ENCODE measurements at places on chromosomes 1 and 21.
A peak's percentile ranks its signal among the peaks of the same experiment; 100 is the strongest.

GRCh38 chr1:27416387-27417111 lies 24.1 kb downstream of the GPR3 start:
- DNase-seq, result peak; percentile 51

GRCh38 chr1:167567663-167568062 lies 14.1 kb upstream of the CREG1 start:
- DNase-seq, result no peak

GRCh38 chr1:20494609-20495311 lies 8.8 kb upstream of the CAMK2N1 start:
- no peak for DNase-seq

DNA sequence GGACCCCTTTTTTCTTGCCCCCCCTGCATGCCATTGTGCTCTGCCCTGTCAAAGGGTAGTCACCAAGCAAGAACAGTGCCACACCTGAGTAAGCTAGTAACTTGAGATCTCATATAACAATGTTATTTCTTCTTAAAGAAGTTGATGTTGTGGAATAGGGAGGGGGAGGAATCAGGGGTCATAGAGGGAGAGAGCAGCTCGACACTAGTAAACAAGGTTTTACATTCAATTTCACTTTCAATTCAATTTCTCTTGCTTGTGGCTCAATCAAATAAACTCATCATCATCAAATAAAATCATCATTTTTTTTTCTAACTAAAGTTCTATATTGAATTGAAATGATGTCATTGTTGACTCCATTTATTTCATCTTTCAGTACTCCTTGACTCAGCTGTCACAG lies 106.4 kb downstream of the CRB1 start:
- DNase-seq, result no peak

DNA sequence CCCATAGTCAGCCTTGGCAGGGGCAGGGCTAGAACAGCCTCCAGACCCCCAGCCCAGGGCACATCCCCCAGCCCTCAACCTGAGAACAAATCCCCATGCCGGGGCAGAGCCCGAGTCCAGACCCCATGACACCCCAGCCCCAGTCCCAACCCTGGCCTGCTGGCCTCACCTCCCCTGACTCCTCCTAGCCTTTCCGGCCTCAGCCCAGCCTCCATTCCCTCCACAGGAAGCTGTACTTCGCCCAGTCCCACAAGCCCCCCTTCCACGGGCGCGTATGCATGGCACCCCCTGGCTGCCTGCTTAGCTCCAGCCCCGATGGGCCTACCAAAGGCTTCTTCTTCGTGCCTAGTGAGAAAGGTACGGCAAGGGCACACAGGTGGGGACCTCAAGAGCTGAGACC lies 50.4 kb downstream of the DISP3 start:
- no peak for DNase-seq

DNA sequence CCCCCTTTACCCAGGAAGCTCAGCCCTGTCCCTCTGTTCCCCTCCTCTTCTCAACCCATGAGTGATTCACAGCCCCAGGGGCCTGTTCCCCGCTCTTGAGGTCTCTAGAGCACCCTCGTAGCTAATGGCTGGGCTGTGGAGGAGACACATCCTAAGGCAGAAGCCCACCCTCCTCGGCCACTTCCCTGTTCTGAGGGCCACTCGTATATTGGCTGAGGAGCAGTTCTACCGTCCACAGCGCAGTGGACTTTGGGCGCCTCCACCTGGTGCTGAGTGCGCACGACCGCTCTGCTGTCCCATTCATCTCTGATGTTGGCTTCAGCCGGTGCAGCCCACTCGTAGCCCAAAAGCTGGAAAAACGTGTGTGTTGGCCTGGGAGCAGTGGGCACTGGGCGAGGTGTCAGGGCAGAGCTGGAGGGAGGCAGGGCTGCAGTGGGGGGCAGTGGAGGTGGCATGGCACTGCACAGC lies 24.5 kb upstream of the PKP1 start:
- DNase-seq, result no peak

DNA sequence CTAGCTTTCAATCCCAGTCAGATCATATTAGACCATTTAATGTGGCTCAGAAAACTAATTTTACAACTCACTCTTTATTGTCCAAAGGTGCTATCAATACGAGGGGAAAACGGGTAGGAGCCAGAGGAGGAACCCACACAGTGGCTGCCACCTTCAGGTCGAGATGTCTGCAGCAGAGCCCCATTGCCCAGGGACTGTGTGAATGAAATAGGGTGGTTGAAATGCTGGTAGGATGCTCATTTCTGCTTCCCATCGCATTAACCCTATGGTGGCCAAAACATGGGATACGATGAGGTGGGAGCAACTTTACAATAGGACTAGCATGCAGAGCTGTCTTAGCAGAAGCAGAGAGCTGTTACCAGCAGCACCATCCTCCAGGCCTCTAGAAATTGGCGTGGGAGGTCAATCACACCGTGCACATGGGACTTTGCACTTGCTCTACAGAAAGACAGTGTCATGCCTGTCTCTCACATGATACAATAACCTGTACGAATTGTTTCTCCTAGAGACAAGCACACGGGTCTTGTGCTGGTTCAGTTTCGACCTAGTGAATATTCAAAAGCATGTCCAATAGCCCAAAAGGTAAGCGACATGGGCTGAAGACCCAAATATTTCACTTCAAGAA lies 69.5 kb upstream of the DESI2 start:
- DNase-seq, result no peak

- no peak for DNase-seq
Observed at GRCh38 chr21:36728371-36729111, 29.6 kb downstream of the SIM2 start.

GRCh38 chr1:156657741-156658319 lies 15.9 kb downstream of the BCAN start:
- no peak for DNase-seq

Data from DMS 273 treated with DMSO at 0.1 percent for 48 hours (cell line).